ENCODE measurements at places on chromosomes 7 and 10. TPM values are rescaled to one million over a fixed set of nuclear protein-coding genes. Genes with fewer than 3 reads are reported as not detected.
A peak's percentile ranks its signal among the peaks of the same experiment; 100 is the strongest.

DNA sequence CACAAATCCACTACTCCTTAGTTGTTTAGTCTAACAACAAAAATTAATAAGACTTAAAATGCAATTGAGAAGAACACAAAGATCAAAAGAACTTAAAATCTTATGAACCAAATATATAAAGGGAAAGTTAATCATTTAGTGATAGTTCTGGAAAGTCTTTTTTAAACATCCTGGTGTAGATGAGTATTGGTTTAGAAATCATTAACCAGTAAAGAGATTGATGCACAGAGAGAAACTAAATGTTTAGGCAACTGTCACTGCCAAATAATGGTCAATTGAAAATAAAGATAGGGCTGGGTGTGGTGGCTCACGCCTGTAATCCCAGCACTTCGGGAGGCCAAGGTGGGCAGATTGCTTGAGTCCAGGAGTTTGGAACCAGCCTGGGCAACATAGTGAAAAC, 44.9 kb downstream of the SP8 start:
- no peak overlapping the region for H3K4me3 ChIP-seq
- H3K27ac ChIP-seq = no peak overlapping the region

PITRM1 gene
- 34.9 TPM for total RNA-seq

MCM10 gene
- 0.26 TPM for total RNA-seq

ZNF485 gene
- total RNA-seq = 9.9 TPM

DNA sequence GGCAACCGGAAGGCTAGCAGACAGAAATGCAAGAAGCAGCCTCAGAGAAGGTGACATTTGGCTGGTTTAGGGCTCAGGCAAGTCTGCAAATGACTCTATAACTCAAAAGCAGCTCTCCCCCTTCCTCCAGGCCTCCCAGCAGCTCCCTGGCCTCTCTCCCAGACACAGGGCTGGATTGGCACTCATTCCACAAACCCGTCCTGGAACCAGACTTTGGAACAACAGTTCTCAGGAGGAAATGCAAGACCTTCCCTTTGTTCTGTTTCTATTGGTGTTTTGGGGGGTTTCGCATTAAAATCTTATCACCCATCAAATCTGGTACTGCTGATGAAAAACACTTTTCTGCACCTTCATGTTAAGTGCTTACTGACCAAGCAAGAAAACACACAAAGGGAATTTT, 40.3 kb upstream of the EFCAB10 start:
- no peaks in the 10 kb centered on the region for H3K4me1 ChIP-seq
- H3K27ac ChIP-seq = no peak overlapping the region
- DNase-seq = peak; percentile 12
- H3K36me3 ChIP-seq = no peaks in the 10 kb centered on the region

GRCh38 chr10:27646194-27646593, 99.4 kb downstream of the MKX start:
- H3K36me3 ChIP-seq = no peaks in the 10 kb centered on the region
- H3K4me1 ChIP-seq = no peaks in the 10 kb centered on the region
- H3K4me3 ChIP-seq = no peak overlapping the region
- no peak for DNase-seq
- no peak overlapping the region for H3K27ac ChIP-seq

GRCh38 chr7:151705636-151706276, 171.2 kb downstream of the PRKAG2 start:
- no peak overlapping the region for H3K27ac ChIP-seq
- H3K4me3 ChIP-seq = no peak overlapping the region
- DNase-seq = peak; percentile 59
- H3K27me3 ChIP-seq = no peaks in the 10 kb centered on the region

DNA sequence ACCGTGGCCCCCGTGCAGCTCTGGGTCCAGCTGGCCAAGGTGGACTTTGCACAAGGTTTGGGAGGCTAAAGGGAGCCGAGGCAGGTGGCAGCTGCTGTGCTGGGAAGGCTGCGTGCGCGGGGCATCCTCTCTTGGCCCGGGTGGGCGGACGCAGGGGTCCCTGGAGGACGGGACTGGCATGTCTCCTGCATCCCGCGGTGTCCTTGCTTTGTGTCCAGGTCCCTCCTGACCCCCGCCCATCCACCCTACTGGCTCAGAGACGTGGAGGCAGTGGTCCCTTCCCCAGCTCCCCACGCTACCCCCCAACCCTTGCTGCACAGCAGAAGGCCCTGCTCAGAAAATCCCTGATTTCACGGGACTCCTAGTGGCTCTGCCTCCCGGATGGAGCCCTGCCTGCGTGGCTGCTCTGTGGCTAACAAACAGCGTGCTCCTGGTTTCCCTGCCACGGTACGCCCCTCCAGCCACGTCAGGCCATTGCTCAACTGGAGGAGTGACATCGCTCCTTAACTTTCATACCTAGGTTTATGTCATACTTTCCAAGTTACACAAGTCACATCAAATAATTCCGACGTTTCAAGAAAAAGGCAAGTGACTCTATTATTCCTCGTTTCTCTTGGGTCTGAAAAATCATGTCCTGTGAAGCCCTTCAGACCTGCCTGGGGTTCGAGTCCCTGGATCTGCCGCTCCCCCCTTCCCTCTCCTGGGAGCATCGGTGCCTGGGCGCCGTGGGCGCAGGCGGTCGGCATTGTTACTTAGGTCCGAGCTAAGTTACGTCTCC, 421.9 kb downstream of the DNAJB6 start:
- no peak for DNase-seq
- H3K27me3 ChIP-seq = no peaks in the 10 kb centered on the region
- H3K36me3 ChIP-seq = no peaks in the 10 kb centered on the region
- H3K27ac ChIP-seq = no peak overlapping the region

All from body of pancreas (tissue), 4 donors.